ENCODE measurements at places on chromosomes 3 and 15. TPM values are rescaled to one million over a fixed set of nuclear protein-coding genes. Genes with fewer than 3 reads are reported as not detected.

SCAMP5 gene
- 24.1 TPM for total RNA-seq

ZNF197 gene
- 20.1 TPM for total RNA-seq

PLA2G4B gene
- total RNA-seq: 3.2 TPM

PCSK6 gene
- 0.55 TPM for total RNA-seq

DNA sequence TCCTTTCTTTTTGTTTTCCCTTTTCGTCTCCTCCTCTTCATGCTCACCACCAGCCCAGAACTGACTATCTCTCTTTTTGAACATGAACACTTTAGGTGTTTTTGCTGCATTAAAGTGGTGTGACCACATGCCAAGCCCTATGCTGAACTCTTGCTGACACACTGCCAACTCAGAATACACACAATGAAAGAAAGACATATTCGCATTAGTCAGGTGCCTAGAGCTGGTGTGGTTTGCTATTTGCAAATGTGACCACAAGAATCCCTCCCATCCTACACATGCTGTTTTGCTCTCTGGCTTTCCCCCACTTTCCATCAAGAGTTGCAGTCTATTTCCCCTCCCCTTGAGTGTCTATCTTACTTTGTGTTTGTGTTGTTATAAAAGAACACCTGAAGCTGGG, 967.8 kb upstream of the CFAP20DC start:
- DNase-seq: no peak
- no peaks in the 10 kb centered on the region for H3K27me3 ChIP-seq
- H3K27ac ChIP-seq: no peak overlapping the region
- H3K36me3 ChIP-seq: no peaks in the 10 kb centered on the region
- H3K4me1 ChIP-seq: no peaks in the 10 kb centered on the region

- no peaks in the 10 kb centered on the region for H3K4me1 ChIP-seq
- no peaks in the 10 kb centered on the region for H3K27me3 ChIP-seq
- H3K27ac ChIP-seq: no peak overlapping the region
- H3K4me3 ChIP-seq: no peak overlapping the region
These were observed 110.0 kb downstream of the OPA1 start for GRCh38 chr3:193702967-193703366.

DNA sequence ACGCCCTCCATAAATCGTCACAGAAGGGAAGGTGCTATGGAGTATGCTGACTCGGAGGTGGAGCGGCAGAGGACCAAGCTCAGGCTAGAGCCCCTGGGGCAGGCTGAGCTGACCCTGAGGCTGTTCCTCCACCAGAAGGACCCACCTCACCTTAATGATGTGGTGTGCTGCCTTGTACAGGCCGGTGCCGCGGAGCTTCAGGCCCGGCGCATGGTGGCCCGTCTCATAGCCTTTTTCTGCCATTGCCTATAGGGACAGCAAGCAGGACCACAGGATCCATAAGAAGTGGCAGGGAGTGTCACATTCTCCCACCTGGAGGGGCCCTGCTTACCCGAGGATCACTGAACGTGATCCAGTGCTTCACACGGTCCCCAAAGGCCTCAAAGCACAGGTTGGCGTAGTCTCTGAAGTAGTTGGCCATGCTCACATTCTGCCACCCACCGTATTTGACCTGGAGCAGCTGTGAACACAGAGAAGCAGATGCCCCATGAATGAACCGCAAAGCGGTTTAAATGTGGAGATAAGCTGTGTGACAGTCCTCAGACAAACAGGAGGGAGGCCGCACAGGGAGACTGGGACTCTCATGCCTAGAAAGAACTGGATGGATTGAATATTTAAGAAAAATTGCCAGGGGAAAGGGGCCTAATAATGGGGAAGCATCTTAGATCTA, 4.8 kb downstream of the LCTL start:
- H3K36me3 ChIP-seq: no peaks in the 10 kb centered on the region
- H3K27ac ChIP-seq: no peak overlapping the region
- H3K4me1 ChIP-seq: peaks cover 4% of the 10 kb centered on the region
- H3K27me3 ChIP-seq: no peaks in the 10 kb centered on the region
- H3K4me3 ChIP-seq: no peak overlapping the region

GRCh38 chr3:88912294-88912877, 195.0 kb upstream of the EPHA3 start:
- no peaks in the 10 kb centered on the region for H3K4me1 ChIP-seq
- no peaks in the 10 kb centered on the region for H3K27me3 ChIP-seq
- H3K4me3 ChIP-seq: no peak overlapping the region
- no peak overlapping the region for H3K27ac ChIP-seq
- H3K36me3 ChIP-seq: no peaks in the 10 kb centered on the region

GRCh38 chr15:61051569-61052031, 177.5 kb downstream of the RORA start:
- H3K27me3 ChIP-seq: no peaks in the 10 kb centered on the region
- DNase-seq: peak; percentile 87
- no peak overlapping the region for H3K4me3 ChIP-seq
- peak overlapping the region; percentile 28 for H3K27ac ChIP-seq
- peaks cover 42% of the 10 kb centered on the region for H3K4me1 ChIP-seq
- no peaks in the 10 kb centered on the region for H3K36me3 ChIP-seq

DNA sequence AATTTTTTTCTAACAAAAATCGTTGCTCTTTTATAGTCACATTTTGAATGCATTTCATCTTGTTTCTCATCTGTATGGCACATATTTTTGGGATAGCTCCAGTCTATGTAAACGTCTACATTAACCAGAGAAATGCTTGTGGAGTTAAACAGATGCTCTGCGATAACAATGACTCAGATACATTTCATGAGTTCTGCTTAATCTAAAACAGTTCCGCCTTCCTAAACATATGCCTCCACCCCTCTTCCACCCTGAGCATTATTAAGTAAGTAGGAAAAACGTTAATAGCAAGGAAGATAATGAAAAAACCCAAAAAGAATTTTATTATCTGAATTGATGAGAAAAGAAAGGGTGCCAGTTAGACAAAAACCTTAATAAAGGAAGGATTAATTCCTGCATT, 396.1 kb downstream of the TUSC7 start:
- DNase-seq: no peak
- peaks cover 48% of the 10 kb centered on the region for H3K4me1 ChIP-seq
- H3K27me3 ChIP-seq: no peaks in the 10 kb centered on the region
- peaks cover 3% of the 10 kb centered on the region for H3K36me3 ChIP-seq
- H3K4me3 ChIP-seq: no peak overlapping the region
- H3K27ac ChIP-seq: peak overlapping the region; percentile 71

DNA sequence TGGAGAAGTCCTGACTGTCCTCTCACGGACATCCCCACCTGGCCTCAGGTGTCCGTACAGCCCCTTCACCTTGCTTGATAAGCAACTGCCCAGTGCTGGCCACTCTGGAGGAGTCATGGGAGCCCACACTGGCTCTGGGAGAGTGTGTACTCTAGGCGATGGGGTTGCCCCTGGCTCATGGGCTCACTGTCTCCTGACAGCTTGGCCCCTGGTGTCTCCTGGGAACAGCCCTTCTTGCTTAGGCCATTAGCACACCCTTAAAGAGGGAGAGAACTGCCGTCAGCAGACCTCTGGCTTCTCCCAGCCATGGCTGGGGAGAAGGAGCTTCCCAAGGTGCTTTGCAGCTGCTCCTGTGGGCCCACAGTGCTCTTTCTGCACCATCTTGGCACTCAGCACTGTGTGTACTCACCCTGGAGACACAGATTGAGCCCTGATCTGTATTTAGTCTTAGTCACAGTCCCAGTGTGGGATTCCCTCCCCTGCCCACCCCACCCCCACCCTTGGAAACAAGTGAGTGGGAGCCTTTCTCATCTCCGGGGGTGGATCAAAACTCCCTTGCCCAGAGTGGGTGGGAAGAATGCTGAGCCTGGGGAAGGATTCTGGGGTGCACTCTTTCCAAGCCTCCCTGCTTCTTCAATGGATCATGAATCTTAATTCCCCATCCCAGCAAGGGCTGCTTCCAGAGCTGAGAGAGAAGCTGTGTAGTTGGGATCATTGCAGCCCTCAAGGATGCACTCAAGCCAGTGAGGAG, 83.5 kb upstream of the ADPGK start:
- H3K27ac ChIP-seq: no peak overlapping the region
- H3K36me3 ChIP-seq: no peaks in the 10 kb centered on the region
- H3K4me1 ChIP-seq: peaks cover 3% of the 10 kb centered on the region
- DNase-seq: peak; percentile 69
- peaks cover 17% of the 10 kb centered on the region for H3K27me3 ChIP-seq

- peaks cover 15% of the 10 kb centered on the region for H3K4me1 ChIP-seq
- H3K27ac ChIP-seq: no peak overlapping the region
- H3K4me3 ChIP-seq: no peak overlapping the region
- no peak for DNase-seq
- H3K27me3 ChIP-seq: peaks cover 8% of the 10 kb centered on the region
These were observed 613.8 kb upstream of the ZNF385D start for GRCh38 chr3:22364851-22365250.

DNA sequence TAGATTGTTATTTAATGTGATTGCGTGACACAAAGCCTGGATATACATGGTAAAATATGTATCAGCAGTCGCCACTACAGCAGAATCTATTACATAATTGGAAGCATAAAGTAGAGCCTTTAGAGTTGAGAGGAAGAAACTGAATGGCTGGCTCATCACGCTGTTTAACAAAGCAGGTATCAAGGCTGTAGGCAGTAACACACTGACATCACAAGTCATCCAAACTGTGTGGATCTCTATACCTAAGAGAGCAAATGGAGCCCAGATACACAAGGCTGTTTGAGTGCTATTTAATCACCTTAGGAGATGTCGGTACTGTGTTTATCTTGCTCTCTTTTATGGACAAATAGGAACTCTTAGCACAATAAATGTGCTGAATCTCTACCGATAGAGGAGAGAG, 864.4 kb downstream of the VGLL3 start:
- DNase-seq: no peak
- H3K36me3 ChIP-seq: no peaks in the 10 kb centered on the region
- H3K27ac ChIP-seq: no peak overlapping the region
- H3K4me3 ChIP-seq: no peak overlapping the region

- no peak for DNase-seq
- no peaks in the 10 kb centered on the region for H3K27me3 ChIP-seq
- H3K27ac ChIP-seq: no peak overlapping the region
- H3K4me1 ChIP-seq: no peaks in the 10 kb centered on the region
These were observed 449.3 kb downstream of the TAFA4 start for GRCh38 chr3:68483041-68483440.

DNA sequence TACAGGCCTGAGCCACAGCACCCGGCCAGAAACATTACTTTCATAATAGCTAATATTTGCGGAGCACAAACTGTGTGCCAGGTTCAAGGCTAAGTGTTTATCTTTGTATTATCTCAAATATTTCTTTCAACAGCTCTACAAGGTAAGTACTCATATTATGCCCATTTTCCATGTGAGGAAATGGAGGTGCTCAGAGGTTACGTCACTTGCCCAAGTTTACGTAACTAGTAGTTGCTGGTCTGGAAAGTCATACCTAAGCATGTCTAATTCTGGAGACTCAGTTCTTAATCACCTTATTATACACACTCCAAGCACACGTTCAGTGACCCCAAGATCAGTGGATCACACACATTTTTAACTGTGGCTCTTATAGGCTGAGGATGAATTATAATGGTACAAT, 177.5 kb downstream of the OXSM start:
- no peak for DNase-seq
- no peaks in the 10 kb centered on the region for H3K36me3 ChIP-seq
- H3K27ac ChIP-seq: no peak overlapping the region
- no peak overlapping the region for H3K4me3 ChIP-seq
- no peaks in the 10 kb centered on the region for H3K4me1 ChIP-seq
- no peaks in the 10 kb centered on the region for H3K27me3 ChIP-seq

- peak overlapping the region; percentile 67 for H3K27ac ChIP-seq
- peaks cover 21% of the 10 kb centered on the region for H3K4me1 ChIP-seq
- DNase-seq: no peak
- no peak overlapping the region for H3K4me3 ChIP-seq
These were observed 27.5 kb upstream of the ACKR4 start for GRCh38 chr3:132569580-132569979.

- no peak for DNase-seq
- no peaks in the 10 kb centered on the region for H3K36me3 ChIP-seq
- peaks cover 2% of the 10 kb centered on the region for H3K27me3 ChIP-seq
- H3K4me1 ChIP-seq: no peaks in the 10 kb centered on the region
These were observed 65.5 kb upstream of the ADAMTSL3 start for GRCh38 chr15:83588441-83588840.

DNA sequence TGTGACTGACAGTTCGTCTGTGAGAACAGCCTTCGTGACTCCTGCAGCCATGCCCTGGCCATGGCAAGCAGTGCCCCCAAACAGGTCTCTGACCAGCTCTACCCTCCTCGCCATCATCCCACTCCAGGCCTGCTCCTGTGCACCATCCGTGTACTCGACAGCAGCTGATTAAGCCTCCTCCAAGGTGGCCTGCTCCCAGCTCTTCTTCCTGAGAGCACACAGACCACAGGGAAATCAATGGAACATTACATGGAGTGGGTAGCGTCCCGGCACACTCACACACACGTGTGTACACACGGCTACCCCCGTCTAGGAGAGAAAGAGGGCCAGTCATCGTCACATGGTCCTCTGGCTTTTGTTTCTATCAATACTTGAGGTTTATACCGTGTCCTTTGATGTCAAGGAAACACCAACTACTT, 21.1 kb downstream of the ANXA2 start:
- no peak for DNase-seq
- H3K27ac ChIP-seq: peak overlapping the region; percentile 99
- H3K36me3 ChIP-seq: peaks cover 61% of the 10 kb centered on the region
- peaks cover 95% of the 10 kb centered on the region for H3K4me1 ChIP-seq

GRCh38 chr15:41988896-41989572, 16.7 kb upstream of the EHD4 start:
- DNase-seq: no peak
- peaks cover 7% of the 10 kb centered on the region for H3K4me1 ChIP-seq
- H3K4me3 ChIP-seq: no peak overlapping the region

GRCh38 chr15:67290319-67290718, 35.7 kb downstream of the IQCH start:
- H3K4me3 ChIP-seq: no peak overlapping the region
- no peak for DNase-seq
- H3K27me3 ChIP-seq: no peaks in the 10 kb centered on the region
- H3K27ac ChIP-seq: no peak overlapping the region
- H3K36me3 ChIP-seq: peaks cover 5% of the 10 kb centered on the region

- no peaks in the 10 kb centered on the region for H3K4me1 ChIP-seq
- DNase-seq: no peak
- H3K36me3 ChIP-seq: no peaks in the 10 kb centered on the region
- H3K27ac ChIP-seq: no peak overlapping the region
- no peak overlapping the region for H3K4me3 ChIP-seq
- no peaks in the 10 kb centered on the region for H3K27me3 ChIP-seq
These were observed 38.3 kb downstream of the COMMD2 start for GRCh38 chr3:149713730-149714654.

DNA sequence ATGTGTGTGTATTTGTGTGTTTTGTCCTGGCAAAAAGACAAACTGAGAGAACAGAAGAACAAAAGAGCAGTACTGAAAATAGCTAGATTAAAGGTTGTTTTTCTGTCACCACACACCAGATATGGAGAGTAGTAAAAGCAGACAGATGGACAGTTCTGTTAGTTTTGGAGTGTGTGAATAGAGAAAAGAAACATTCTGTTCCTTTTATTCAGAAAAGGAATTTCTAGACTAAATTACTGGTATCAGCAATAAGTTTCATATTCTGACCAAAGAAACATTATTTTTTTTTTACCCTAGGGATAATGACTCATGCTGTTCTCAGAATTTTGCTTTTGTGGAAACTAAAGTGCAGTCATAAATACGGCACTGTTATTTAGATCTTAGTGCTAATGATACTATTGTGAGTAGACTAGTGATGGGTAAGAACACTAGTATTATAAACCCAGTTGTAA, 32.9 kb downstream of the PIK3CA start:
- H3K36me3 ChIP-seq: peaks cover 2% of the 10 kb centered on the region
- H3K4me3 ChIP-seq: peak overlapping the region; percentile 28
- H3K4me1 ChIP-seq: peaks cover 39% of the 10 kb centered on the region
- H3K27me3 ChIP-seq: no peaks in the 10 kb centered on the region
- no peak for DNase-seq

- H3K27ac ChIP-seq: no peak overlapping the region
- H3K4me1 ChIP-seq: peaks cover 6% of the 10 kb centered on the region
- H3K27me3 ChIP-seq: no peaks in the 10 kb centered on the region
- peaks cover 82% of the 10 kb centered on the region for H3K36me3 ChIP-seq
- DNase-seq: no peak
These were observed 63.4 kb downstream of the SNRK start for GRCh38 chr3:43349716-43350115.
